NCI-H1436 treated with DMSO at 0.1 percent for 48 hours (cell line): ENCODE measurements at places on chromosomes 12 and 14.
A peak's percentile ranks its signal among the peaks of the same experiment; 100 is the strongest.

- no peak for DNase-seq
Measured at GRCh38 chr12:74250891-74251290, 286.7 kb upstream of the ATXN7L3B start.

DNA sequence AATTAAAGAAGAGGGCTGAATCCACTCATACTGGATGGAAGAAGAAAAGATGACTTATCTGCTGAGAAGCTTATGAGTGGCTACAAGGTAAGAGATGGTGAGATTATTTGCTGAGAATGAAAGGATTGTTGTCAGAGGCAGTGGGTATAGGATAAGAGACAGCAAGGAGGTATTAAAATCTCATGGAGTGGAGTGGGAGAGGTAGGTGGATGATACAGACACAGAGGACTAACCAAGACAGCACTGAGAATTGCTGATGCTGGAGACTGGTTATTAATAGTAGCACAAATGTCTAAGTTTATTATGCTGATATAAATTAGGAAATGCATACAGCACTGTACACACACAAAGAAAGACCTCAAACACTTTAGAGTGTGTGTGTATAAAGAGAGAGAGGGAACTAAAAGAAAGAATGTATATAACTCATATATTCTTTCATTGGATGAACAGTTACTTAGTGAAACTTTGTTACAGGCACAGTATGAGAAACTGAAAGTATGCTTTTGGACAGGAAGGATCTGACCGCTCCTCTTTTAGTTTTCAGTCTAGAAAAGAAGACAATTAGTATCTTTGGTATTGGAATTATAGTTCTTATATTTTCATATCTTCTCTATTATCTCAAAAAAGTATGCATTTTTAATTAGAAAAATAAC is 543.1 kb downstream of the LRFN5 start:
- DNase-seq = no peak

DNA sequence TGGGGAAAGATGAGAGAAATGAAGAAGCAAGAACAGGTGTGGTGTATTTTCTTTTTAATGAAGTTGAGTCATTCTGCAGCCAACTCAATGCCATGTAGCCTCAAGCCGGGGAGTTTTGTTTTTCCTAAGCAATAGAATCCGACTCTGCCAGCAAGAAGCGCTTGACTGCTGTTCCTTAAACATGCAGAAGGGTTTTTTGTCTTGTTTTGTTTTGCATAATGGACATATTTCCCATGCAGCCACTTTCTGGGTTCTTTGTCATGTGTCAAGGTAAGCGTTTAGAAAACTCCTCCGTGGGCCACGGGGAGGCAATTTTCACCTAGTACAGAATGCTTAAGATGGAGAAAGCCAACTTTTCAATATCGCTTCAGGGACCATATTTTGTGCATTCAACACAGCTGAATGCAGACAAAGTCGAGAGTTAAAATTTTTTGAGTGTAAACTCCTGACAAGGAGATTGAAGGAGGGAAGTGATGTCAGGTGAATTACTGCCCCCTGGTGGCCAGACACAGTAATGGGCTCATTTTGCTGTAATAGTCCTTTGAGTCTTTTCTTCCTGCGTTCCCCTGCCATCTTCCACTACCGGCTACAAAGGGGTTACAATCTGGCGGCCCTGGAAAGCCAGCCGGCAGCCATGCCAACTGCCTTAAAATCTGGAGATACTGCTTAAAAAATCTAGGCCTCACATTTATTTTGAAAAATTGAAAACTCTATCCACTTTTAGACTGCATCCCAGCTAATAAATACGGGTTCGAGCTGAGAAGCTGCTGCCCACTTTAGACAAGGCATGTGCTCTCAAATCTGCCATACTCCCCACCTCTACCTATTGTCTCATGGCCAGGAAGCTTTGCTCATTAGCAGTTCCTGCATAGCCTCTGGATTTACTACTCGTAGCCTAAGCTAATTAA is 3.2 kb upstream of the FICD start:
- peak; percentile 16 for DNase-seq

GRCh38 chr12:6960593-6961277 is 9.6 kb downstream of the PTPN6 start:
- DNase-seq = no peak

DNA sequence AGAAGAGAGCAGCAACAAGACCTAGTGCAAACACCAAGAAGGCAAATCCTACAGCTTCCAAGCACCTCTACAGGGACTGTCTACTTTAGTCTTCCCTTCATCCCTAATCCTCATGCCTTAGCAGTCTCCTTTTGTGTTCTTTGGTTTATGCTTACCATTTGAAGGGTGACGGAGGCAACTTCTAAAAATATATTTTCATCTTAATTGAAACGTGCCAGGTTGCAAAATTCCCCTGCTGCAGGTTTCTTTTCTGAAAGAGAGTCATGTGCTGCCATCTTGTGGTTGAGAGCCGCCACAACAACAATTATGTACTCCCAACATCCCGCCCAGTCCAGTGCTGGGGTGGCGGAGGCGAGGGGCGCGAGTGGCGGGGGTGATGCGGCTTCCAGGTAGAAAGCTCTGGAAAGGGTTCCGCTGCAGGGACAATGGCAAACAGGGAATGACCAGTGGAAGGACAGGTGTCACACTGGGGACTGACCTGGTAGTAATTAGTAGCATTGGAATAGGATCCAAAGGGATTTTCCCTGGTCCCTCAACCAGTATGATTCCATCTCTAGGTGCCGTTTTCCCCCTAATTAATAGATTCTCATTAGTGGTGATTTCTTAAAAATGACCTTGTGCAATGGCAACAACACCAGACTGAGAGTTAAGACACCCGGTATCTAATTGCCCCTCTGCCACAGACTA is 80.3 kb upstream of the GNG2 start:
- DNase-seq = peak; percentile 32

GRCh38 chr12:116236148-116236731 is 41.3 kb downstream of the MED13L start:
- DNase-seq = peak; percentile 13

GRCh38 chr12:131776237-131776889 is 51.8 kb upstream of the MMP17 start:
- no peak for DNase-seq

DNA sequence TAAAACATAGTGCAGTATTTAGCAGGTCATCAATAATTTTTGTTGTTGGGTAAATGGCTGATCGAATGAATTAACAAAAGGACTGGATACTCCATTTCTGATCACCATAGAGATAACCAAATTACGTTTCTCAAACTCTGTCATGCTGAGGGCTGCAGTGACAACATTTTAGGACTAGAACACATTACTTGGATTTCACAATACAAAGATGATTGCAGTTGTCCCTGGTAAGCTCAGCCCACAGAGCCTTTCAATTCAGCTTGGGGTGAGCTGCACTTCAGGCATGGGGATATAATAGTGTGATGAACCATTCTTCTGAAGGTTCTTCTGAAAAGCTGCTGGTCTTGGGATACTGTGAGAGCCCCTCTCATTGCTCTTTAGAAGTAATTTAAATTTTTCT is 74.3 kb downstream of the FAR2 start:
- no peak for DNase-seq

- no peak for DNase-seq
Measured at GRCh38 chr12:69331519-69331908, 16.7 kb upstream of the LYZ start.

DNA sequence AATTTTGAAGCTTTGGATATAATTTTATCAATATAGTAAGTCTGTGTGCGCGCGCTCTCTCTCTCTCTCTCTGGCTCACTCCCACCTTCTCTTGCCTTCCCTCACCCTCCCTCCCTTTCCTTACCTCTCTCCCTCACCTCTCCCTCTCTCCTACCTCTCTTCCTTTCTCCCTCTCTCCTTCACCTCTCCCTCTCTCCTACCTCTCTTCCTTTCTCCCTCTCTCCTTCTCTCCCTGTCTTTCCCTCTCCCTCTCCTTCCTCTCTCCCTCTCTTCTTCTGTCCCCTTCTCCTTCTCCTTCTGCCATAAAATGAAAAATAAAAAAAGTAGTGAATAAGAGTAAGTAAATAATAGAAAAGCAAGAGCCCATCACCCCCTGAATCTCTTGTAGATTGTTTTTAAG is 9.0 kb upstream of the NUDT4 start:
- no peak for DNase-seq

DNA sequence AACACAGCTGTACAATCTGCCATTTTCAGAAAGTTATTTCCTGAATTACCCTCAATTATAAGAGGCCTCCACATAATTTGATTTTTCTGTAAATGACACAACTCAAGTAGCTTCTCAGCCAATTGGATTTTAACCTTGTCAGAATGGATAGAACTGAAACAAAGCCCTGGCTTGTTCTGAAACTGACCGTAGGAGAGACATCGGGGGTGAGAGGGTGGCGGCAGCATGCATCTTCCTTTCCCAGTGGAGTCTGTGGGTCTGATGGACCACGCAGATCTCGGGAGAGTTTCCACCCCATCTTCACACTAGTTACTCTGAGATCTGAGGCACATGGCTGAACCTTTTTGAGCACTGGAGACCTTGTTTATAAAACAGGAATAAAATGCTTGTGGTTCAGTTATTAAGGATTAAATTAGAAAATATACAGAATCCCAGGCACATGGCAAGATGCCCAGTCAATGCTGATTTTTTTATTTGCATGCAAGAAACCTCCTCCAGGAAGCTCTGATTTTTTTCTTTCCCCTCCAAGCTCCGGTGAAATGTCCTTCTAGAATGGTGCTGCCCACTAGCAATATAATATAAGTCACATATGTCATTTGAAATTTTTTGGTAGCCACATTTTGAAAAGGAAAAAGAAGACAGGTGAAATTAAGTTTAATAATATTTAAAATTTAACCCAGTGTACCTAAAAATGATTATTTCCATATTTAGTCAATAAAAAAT is 153.9 kb downstream of the CHST11 start:
- DNase-seq = no peak

DNA sequence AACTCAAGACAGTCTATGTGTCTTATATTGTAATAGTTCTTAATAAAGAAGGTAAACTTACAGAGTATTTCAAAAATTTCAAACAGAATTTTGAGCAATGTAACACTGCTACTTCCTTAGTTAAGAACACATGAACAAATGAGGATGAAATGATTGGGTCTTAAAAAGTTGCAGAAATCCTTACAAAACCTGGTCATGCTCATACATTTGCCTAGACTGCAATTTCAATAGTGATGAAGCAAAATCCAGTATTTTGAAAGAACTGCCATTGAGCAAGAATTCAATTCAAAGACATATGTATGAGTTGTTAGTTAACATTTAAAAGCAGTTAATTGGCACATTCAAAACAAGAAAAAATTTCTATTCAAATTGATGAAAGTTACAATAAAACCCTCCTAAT is 17.8 kb upstream of the HIF1A start:
- DNase-seq = no peak

- DNase-seq = no peak
Measured at GRCh38 chr12:71164166-71164565, 6.4 kb upstream of the TSPAN8 start.

GRCh38 chr12:112904571-112904970 is 2.2 kb upstream of the OAS1 start:
- no peak for DNase-seq

- peak; percentile 26 for DNase-seq
Measured at GRCh38 chr12:39443081-39443928, at the start of gene KIF21A. TSS of gene KIF21A (minus strand) at chr12:39443120. CDS start at chr12:39442970, 150 bp downstream.

- no peak for DNase-seq
Measured at GRCh38 chr12:124568431-124569374, 1.3 kb upstream of the NCOR2 start.

DNA sequence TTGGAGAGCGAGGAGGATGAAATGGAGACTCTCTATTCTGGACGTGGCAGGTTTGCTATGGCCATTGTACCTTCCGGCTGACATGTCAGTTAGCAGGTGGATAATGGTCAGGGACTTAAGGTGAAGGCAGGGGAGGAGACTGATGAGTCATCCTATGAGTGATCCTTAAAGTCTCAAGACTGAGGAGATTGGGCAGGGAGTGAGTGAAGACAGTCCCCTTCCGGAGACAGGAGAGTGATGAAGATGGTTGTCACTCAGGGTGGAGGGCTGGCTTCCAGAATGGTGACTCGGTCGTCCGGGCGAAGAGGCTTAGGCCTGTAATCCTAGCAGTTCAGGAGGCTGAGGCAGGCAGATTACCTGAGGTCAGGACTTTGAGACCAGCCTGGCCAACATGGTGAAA is 49.8 kb upstream of the CCDC63 start:
- no peak for DNase-seq

- peak; percentile 76 for DNase-seq
Measured at GRCh38 chr12:14714437-14714836, 18.0 kb upstream of the GUCY2C start.

DNA sequence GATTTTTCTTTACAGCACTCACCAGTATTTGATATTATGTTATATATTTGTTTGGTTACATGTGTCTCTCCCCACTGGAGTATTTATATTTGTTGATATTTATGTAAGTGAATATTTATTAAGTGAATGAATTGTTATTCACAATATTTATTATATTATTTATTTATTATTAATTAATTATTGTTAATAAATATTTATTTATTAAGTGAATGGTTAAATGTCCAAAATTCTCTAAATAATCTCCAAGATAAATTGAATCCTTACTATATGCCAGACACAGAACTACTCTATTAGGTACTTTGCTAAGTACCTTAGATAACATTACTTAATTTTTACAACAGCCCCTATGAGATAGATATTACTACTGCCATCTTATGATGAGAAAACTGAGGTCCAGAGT is 10.2 kb upstream of the CRY1 start:
- no peak for DNase-seq

GRCh38 chr12:57889500-57889989 is 43.0 kb upstream of the CTDSP2 start:
- no peak for DNase-seq

- DNase-seq = no peak
Measured at GRCh38 chr12:127126260-127126628, 1140.7 kb upstream of the TMEM132C start.

- DNase-seq = no peak
Measured at GRCh38 chr14:94771158-94771905, 1.4 kb upstream of the GSC start.

GRCh38 chr14:81398196-81398891 is 1.8 kb downstream of the STON2 start:
- no peak for DNase-seq

GRCh38 chr12:95790033-95790916 is at the start of gene NTN4:
TSS of gene NTN4 (minus strand) at chr12:95790764. CDS start at chr12:95790309, 455 bp downstream.
- no peak for DNase-seq

- DNase-seq = no peak
Measured at GRCh38 chr12:125503128-125503527, 437.9 kb downstream of the AACS start.

- DNase-seq = no peak
Measured at GRCh38 chr14:101035466-101036225, 132.1 kb upstream of the RTL1 start.

GRCh38 chr12:133026996-133027395 is 10.3 kb upstream of the ZNF84 start:
- DNase-seq = no peak

DNA sequence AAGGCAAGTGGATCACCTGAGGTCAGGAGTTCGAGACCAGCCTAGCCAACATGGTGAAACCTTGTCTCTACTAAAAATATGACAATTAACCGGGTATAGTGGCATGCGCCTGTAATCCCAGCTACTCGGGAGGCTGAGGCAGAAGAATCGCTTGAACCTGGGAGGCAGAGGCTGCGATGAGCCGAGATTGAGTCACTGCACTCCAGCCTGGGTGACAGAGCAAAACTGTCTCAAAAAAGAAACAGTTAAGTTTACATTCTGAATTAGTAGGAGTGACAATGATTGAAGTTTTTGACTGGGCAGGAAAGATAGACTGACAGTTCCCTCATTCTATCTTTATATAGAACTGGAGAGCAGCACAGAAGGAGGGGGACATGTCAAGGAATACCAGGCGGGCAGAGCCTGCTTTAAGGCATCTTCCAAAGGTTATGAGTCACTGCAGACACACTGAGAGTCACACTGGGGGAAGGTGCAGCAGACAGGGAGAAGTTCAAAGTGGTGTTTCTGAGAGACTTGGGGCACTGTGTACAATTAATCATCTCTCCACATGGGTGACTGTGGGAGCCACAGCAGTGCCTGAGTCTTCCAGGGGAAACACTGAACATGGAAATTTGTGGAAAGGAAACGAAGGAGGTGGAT is 42.8 kb upstream of the RNASE3 start:
- DNase-seq = no peak
